Stimulated activated CD8-positive, alpha-beta memory T cell treated with anti-CD3 and anti-CD28 coated beads, Interleukin-2, amount 100 ng/mL, for 1 hour (primary cell): ENCODE measurements at places on chromosomes 7 and 10.

- DNase-seq, result no peak
Measured at GRCh38 chr10:46231087-46231486, 55.7 kb upstream of the ANTXRL start.

GRCh38 chr7:55150709-55151451 lies 132.1 kb downstream of the EGFR start:
- DNase-seq, result no peak

GRCh38 chr7:54782829-54783228 lies 23.8 kb upstream of the SEC61G start:
- DNase-seq, result no peak

DNA sequence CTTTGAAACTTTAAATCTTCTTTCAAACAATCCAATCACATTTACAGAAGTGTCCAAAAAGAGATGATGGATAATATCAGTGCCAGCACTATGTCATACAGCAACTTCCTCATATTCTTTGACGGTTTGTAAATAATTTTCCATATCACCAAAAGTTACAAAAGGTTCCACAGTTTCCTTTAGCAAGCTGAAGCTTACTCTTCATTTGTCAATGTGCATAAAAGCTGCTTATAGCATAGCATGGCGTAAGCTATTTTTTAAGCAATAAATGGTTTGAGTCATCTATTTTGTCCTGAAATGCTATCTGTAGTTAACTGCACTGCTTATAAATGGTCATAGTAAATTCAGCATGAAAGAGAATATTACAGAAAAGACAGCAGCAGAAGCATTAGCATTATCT lies 95.1 kb downstream of the ETV1 start:
- no peak for DNase-seq

GRCh38 chr10:113754768-113755167 lies 3.3 kb downstream of the PLEKHS1 start:
- DNase-seq, result no peak

DNA sequence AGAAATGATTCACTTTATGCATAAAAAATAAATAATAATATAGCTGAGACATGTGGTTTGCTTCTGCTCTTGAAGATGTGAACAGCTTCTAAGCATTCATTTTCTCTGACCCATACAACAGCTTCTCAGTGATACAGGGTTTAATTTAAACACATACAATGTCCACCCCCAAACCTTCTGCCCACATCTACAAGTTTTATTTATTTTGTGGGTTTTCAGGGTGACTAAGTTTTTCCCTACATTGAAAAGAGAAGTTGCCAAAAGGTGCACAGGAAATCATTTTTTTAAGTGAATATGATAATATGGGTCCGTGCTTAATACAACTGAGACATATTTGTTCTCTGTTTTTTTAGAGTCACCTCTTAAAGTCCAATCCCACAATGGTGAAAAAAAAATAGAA lies 17.2 kb downstream of the INHBA start:
- DNase-seq, result no peak

GRCh38 chr10:64288404-64288803 lies 767.2 kb downstream of the REEP3 start:
- DNase-seq, result no peak

DNA sequence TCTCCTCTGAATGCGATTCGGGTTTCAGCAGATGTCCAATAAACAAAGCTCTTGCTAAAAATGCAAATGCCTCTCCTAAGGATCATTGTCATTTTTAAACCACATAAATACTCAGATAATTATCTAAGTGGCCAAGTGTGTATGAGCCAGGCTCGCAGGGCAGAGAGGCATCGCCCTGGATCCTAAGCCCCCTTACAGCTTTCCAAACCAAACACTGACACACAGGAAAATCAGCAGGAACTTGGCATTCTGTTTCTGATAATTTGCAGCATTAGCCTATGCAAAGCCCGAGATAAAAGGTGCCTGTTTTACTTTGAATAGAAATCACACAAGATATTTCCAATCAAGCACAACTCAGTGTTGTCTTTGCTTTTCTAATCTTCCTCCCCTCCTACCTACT lies 134.4 kb downstream of the ABCA13 start:
- DNase-seq, result no peak

GRCh38 chr10:78746155-78746763 lies 322.5 kb upstream of the ZMIZ1 start:
- DNase-seq, result no peak

DNA sequence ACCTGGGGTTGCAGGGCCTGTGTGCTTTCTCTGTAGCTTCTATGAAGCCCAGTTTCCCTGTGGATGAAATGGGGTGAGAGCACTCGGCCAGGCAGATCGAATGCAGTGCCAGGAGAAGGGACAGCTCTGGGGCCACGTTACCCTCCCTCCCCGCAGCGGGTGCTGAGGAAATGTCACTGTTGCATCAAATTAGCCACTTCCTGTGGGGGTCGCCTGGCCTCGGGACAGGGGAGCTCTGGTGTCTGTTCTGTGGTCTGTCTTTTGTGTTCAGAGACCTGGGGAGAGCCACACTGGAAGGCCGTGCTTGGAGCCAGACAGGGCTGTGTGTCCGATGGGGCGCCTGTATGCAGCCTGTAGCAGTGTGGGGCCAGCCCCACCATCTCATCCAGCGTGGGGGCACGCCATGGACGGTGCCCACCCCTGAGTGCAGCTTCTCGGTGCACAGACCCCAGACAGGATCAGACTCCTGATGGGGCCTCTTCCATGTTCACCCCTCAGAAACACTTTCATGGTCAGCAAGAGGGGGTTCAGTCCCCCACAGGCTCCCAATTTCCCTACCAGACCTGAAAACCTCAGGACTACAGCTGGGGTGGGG lies 13.6 kb downstream of the TTYH3 start:
- DNase-seq, result no peak
